Memory B cell (primary cell): ENCODE measurements at places on chromosomes 13 and 19.
A peak's percentile ranks its signal among the peaks of the same experiment; 100 is the strongest.

DNA sequence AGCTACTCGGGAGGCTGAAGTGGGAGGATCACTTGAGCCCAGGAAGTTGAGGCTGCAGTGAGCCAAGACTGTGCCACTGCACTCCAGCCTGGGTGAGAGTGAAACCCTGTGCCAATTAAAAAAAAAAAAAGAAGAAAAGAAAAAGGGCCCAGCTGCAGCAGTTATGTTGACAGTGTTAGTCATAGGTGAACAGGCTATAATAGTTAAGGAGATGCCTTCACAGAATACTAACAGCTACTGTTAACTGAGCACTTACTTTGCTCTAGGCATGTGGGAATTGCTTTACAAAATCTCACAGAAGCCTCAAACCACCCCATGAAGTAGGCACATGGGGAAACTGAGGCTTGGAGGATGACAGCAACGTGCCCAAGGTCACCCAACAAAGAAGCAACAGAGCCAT lies 3.9 kb downstream of the FBXO17 start:
- no peaks in the 10 kb centered on the region for H3K36me3 ChIP-seq
- H3K4me1 ChIP-seq, result peaks cover 7% of the 10 kb centered on the region
- no peak for DNase-seq
- H3K27me3 ChIP-seq, result peaks cover 16% of the 10 kb centered on the region

- DNase-seq, result no peak
- H3K27me3 ChIP-seq, result peaks cover 8% of the 10 kb centered on the region
- no peak overlapping the region for H3K27ac ChIP-seq
- H3K4me3 ChIP-seq, result no peak overlapping the region
Measured at GRCh38 chr13:47109028-47109427, 212.2 kb upstream of the HTR2A start.

- no peak for DNase-seq
- no peak within 1 kb of the TSS for H3K27ac ChIP-seq
- H3K36me3 ChIP-seq, result peaks cover 5% of the 10 kb centered on the region
- peak within 1 kb of the TSS; percentile 39 for H3K4me3 ChIP-seq
- H3K4me1 ChIP-seq, result peaks cover 23% of the 10 kb centered on the region
Measured at GRCh38 chr19:7874076-7874896, at the start of gene PRR36. TSS of gene PRR36 (minus strand) at chr19:7874390. CDS start at chr19:7873689, 701 bp downstream.

DNA sequence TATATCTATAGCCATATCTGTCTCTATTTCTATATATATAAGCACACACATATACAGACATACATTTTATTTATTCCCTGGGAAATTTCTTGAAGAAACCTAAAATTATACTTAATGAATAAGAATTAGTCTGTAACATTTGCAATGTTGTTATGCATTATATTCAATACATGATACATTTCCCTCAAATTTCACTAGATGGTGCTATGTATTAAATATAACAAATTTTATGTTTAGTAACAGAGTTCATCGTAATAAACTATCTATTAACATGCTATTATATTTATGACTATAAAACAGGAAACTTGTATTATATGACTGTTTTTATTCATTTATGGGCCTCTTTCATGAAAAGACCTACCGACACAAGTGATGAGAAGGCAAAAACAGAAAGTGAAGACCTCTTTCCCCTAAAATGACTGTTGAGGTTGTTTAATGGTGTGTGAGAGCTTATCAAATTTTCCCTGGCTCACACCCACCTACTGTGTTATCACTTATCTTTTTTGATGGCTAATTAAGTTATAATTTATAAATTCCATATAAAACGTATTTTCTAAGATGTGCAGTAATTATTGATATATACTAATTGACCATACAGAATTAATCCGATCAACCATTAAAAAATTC lies 881.9 kb downstream of the SLITRK6 start:
- H3K27me3 ChIP-seq, result no peaks in the 10 kb centered on the region
- H3K36me3 ChIP-seq, result no peaks in the 10 kb centered on the region
- no peak overlapping the region for H3K4me3 ChIP-seq
- no peak for DNase-seq

- DNase-seq, result no peak
- H3K27ac ChIP-seq, result no peak overlapping the region
- peaks cover 20% of the 10 kb centered on the region for H3K4me1 ChIP-seq
- peak overlapping the region; percentile 84 for H3K4me3 ChIP-seq
- H3K36me3 ChIP-seq, result no peaks in the 10 kb centered on the region
Measured at GRCh38 chr19:12802267-12803106, 618 bp downstream of the THSD8 start.

DNA sequence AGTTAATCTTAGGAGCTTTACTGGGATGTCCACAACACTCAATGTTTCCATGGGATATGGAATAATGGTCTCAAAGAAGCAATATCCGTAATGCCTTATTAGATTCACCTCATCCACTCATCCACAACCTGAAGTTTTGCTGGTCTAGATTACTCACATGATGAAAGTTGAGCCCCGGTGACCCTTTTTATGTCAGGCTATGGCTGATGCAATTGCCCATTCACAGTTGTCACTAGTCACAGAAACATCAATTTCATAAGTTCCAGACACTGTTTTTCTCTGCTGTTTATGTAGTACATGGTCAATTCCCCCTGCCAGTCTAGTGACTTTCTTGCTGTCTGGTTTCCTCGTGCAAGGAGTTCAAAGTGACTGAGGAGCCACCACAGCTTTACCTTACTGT lies 491.2 kb upstream of the ATXN8OS start:
- no peak for DNase-seq
- H3K4me1 ChIP-seq, result no peaks in the 10 kb centered on the region
- no peaks in the 10 kb centered on the region for H3K36me3 ChIP-seq

DNA sequence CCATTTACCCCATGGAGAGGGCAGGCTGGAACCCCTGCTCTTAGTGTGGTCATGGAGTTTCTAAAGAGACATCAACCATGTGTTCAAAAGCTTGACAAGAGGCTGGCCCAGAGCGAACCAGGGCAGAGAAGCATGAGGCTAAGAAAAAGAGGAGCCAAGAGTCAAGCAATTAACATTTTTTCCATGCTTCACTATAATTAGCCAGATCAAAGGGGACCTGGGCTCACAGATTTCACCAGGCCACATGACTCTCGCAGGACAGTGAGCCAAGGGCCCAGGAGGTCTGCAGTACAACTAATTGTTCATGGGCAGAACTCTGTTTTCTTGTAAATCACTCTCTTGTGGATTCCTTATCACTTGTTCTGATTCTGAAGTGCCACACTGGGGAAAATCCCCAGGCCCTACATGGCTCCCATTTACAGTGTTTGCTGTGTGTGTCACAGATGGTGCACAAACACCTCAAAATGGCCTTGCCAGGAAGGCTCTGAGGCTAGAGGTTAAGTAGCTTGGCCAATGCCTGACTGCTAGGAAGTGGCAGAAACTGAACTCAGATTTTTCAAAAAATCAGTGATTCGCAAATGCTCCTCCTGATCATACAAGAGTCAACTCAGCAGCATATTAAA lies 101.2 kb downstream of the LHFPL6 start:
- DNase-seq, result no peak
- no peak overlapping the region for H3K4me3 ChIP-seq
- peaks cover 4% of the 10 kb centered on the region for H3K27me3 ChIP-seq
- no peaks in the 10 kb centered on the region for H3K36me3 ChIP-seq

GRCh38 chr19:15447057-15447456 lies 2.7 kb downstream of the WIZ start:
- peaks cover 2% of the 10 kb centered on the region for H3K36me3 ChIP-seq
- DNase-seq, result no peak
- peak overlapping the region; percentile 8 for H3K27ac ChIP-seq
- peaks cover 18% of the 10 kb centered on the region for H3K4me1 ChIP-seq
- H3K4me3 ChIP-seq, result no peak overlapping the region
- no peaks in the 10 kb centered on the region for H3K27me3 ChIP-seq

DNA sequence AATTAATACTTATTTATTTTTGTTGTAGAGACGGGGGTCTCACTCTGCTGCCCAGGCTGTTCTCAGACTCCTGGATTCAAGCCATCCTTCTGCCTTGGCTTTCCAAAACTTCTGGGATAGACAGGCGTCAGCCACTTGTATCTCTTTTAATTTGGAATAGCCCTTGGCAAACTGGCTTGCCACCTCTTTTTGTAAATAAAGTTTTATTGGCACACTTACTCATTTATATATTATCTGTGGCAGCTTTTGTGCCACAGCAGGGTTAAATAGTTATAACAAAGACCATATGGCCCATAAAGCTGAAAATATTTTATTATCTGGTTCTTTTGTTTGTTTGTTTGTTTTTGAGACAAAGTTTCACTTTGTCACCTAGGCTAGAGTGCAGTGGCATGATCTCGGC lies 30.5 kb downstream of the BBC3 start:
- H3K4me1 ChIP-seq, result no peaks in the 10 kb centered on the region
- H3K27ac ChIP-seq, result no peak overlapping the region
- DNase-seq, result no peak
- H3K4me3 ChIP-seq, result no peak overlapping the region

DNA sequence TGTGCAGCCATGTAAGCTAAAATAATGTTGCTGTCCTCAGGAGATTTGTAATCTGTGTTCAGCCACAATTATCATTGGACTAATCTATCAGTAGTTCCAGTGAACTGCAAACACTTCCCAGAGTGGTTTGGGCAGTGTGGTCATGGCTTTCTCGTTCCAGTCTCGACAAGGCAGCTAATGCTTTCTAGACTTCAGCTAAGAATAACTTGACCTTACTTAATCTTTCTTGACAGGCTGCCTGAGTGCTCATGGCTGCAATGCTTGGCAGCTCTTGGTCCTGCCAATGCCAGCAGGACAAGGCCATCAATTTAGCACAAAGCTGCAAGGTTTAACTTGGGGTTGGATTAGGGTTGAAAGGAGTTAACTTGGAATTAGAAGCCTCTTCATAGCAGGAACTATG lies 32.8 kb downstream of the ATP12A start:
- peaks cover 2% of the 10 kb centered on the region for H3K36me3 ChIP-seq
- DNase-seq, result no peak
- H3K27me3 ChIP-seq, result peaks cover 4% of the 10 kb centered on the region
- no peak overlapping the region for H3K4me3 ChIP-seq

DNA sequence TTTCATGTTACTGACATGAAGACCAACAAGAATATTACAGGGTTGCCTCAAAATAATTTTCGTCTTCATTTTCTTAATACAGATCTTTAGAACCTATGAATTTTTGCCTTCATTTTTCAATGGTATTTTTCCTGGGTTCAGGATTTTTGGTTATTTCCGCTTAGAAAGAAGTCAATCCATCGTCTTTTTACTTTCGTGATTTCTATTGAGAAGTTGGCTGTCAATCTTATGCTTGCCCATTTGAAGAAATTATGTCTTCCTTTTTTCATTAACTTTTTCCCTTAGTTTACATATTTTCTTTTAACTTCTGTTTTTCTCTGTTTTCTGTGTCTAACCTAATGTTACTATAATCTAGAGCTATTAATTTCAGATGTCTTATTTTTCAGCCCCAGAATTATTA lies 868.9 kb upstream of the SLC10A2 start:
- DNase-seq, result no peak
- H3K4me3 ChIP-seq, result no peak overlapping the region
- no peaks in the 10 kb centered on the region for H3K27me3 ChIP-seq
- no peaks in the 10 kb centered on the region for H3K36me3 ChIP-seq
- no peak overlapping the region for H3K27ac ChIP-seq
- H3K4me1 ChIP-seq, result no peaks in the 10 kb centered on the region

- no peaks in the 10 kb centered on the region for H3K27me3 ChIP-seq
- H3K4me3 ChIP-seq, result no peak overlapping the region
- H3K4me1 ChIP-seq, result peaks cover 2% of the 10 kb centered on the region
- no peak overlapping the region for H3K27ac ChIP-seq
- DNase-seq, result no peak
- no peaks in the 10 kb centered on the region for H3K36me3 ChIP-seq
Measured at GRCh38 chr13:91302111-91302510, 45.4 kb upstream of the MIR17HG start.

GRCh38 chr13:57760951-57761350 lies 129.4 kb downstream of the PCDH17 start:
- no peak overlapping the region for H3K27ac ChIP-seq
- no peak for DNase-seq
- H3K36me3 ChIP-seq, result no peaks in the 10 kb centered on the region

- no peaks in the 10 kb centered on the region for H3K4me1 ChIP-seq
- no peak overlapping the region for H3K4me3 ChIP-seq
- H3K36me3 ChIP-seq, result no peaks in the 10 kb centered on the region
- H3K27ac ChIP-seq, result no peak overlapping the region
Measured at GRCh38 chr13:83825676-83826075, 56.6 kb downstream of the SLITRK1 start.

- peak overlapping the region; percentile 43 for H3K4me3 ChIP-seq
- no peaks in the 10 kb centered on the region for H3K27me3 ChIP-seq
- peak overlapping the region; percentile 91 for H3K27ac ChIP-seq
Measured at GRCh38 chr19:49567861-49568441, 12.4 kb downstream of the NOSIP start.

DNA sequence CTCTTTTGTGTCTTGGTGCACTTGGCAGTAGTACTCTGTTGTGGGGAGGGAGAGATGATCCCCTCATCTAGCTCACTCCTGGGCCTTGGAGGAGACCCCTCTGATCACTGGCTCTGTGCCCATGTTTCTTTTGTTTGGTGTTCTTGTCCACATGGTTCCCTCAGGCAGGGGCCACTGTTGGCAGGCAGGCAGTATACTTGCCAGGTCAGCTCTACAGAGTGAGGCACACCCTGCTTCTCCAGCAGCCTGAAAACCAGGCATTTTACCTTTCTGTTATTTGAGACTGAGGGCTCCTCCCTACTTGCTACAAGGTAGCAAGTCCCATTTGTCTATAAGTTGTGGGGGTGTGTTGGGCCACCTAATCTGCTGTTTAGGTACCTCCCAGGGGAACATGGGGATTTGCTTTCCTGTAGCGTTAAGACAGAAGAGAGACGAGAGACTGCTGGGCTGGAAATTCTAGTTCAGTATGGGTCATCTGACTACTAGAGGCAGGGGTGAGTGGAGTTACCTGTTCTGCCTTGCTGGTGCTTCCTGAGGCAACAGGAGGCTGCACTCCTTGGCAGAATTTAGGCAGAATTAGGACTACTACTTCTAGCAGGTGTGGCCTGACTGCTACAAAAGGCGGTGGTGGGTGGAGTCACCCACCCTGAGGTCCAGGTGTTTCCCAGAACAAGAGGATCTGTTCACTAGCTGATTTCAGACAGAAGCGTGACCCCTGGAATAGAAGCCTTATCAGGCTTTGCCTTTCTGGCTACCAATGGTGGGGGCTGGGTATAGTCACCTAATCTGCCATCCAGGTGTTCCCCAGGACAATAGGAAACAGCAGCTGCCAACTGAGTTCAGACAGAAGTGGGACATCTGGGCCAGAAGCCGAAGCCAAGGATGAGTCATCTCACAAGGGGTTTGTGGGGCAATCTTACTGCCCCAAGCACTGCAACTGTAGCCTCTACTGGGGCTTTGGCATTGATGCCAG lies 843.0 kb upstream of the ATXN8OS start:
- no peak overlapping the region for H3K27ac ChIP-seq
- no peaks in the 10 kb centered on the region for H3K27me3 ChIP-seq
- no peak overlapping the region for H3K4me3 ChIP-seq
- no peaks in the 10 kb centered on the region for H3K36me3 ChIP-seq
- no peak for DNase-seq
- no peaks in the 10 kb centered on the region for H3K4me1 ChIP-seq

- H3K36me3 ChIP-seq, result no peaks in the 10 kb centered on the region
- peaks cover 31% of the 10 kb centered on the region for H3K4me1 ChIP-seq
- peak within 1 kb of the TSS; percentile 92 for H3K4me3 ChIP-seq
- DNase-seq, result peak; percentile 64
- peak within 1 kb of the TSS; percentile 95 for H3K27ac ChIP-seq
Measured at GRCh38 chr19:29714953-29715700, at the start of gene C19orf12. TSS of gene C19orf12 (minus strand) at chr19:29715261. CDS start at chr19:29708413, 6,848 bp downstream.
